Putamen (tissue), 1 donor: ENCODE measurements at places on chromosomes 16 and 17.

- DNase-seq, result no peak
These were observed 156.0 kb upstream of the SALL1 start for GRCh38 chr16:51306886-51307595.

DNA sequence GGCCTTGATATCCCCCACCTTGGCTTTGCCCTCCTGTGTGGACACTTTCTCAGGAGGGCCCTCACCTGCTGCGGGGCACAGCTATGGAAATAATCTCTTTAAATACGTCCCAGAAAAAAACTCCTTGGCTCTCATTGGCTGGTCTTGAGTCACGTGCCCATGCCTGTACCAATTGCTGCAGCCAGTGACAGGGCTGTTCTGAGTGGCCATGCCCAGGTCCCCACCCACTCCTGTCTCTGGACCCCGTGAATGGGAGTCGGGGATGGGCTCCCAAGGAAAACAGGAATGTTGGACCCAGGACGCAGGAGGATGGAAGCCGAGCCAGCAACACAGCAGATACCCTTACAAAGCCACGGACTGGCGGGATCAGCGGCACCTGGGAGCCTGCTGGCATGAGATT, 53.1 kb upstream of the CDR2 start:
- no peak for DNase-seq

- DNase-seq, result no peak
These were observed 30.1 kb upstream of the NF1 start for GRCh38 chr17:31064707-31065106.

GRCh38 chr17:60840456-60840855, 162.8 kb downstream of the BCAS3 start:
- no peak for DNase-seq

- peak; percentile 65 for DNase-seq
These were observed 166.5 kb upstream of the PLCG2 start for GRCh38 chr16:81612351-81613163.

GRCh38 chr16:1414532-1415260, at the start of gene UNKL:
TSS of gene UNKL (minus strand) at chr16:1414704. CDS start at chr16:1414691, 13 bp downstream.
- no peak for DNase-seq

GRCh38 chr16:2008631-2009163, 924 bp downstream of the ZNF598 start:
- no peak for DNase-seq

DNA sequence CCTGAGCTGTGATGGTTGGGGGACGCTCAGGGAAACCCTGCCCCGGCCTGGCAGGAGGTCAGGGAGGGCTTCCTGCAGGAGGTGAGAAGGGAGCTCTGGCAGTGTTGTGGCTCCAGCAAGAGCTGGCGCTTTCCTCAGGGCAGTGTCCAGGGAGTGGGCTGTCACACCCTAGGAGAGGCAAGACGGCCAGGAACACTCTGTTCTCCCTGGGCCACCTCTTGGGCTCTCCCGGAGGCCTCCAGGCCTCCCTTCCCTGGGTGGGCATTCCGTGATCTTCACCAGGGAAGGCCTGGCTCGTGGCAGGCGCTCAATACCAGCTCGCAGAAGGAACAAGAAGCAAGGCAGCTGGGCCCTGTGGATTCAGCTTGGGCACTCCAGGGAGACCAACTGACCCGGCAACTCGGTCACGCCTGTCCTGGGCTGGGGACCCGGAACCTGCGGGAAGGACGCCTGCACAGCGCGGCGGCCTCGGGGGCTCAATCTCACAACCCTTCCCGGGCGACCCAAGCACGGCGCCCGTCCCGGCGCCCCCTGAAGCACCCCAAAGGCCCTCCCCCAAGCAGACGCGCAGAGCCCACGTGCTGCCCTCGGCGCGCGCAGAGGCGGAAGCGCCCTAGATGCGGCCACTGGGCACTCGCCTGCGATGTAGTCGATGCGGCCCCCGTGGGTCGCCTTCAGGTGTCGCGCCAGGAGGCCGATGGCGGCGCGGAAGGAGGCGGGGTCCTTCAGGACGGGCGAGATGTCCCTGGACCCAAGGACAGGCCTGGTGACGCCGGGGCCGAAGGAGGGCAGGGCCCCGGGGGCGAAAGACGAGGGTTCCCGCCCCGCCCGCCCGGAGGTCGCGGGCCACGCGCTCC, 588 bp downstream of the APRT start:
- peak; percentile 86 for DNase-seq

DNA sequence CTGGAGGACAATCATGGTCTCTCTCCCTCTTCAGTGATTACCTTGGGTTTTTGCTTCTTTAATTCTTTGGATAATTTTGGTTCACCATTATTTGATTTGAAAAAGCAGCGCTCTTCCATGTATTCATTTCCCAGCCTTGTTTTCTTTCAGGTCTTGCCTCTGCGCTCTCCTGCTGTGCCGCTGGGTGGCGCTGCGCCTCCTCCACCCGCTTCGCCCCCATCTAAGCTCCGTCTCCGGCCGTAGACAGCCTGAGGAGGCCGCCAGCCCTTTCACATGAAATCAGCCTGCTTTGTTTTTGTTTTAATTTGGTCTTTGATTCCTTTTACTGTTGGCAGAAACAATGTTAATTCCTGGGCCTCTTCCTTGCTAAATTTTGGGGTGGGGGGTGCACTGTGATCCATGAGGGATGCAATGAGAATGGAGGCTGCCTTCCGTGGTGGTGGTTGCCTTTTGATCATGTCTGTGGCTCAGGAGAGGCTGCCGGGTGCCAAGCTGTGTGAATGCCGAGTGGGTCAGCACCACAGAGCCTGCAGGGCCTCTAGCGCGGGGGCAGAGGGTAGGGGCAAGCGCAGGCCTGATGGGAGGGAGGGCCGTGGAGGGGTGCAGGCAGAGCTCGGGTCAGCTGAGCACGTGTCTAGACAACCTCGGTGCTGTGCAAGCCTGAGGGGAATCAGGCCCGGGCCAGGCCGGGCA, 64.1 kb downstream of the PLD6 start:
- peak; percentile 73 for DNase-seq

- no peak for DNase-seq
These were observed 157.0 kb upstream of the SOX9 start for GRCh38 chr17:71963791-71964190.

DNA sequence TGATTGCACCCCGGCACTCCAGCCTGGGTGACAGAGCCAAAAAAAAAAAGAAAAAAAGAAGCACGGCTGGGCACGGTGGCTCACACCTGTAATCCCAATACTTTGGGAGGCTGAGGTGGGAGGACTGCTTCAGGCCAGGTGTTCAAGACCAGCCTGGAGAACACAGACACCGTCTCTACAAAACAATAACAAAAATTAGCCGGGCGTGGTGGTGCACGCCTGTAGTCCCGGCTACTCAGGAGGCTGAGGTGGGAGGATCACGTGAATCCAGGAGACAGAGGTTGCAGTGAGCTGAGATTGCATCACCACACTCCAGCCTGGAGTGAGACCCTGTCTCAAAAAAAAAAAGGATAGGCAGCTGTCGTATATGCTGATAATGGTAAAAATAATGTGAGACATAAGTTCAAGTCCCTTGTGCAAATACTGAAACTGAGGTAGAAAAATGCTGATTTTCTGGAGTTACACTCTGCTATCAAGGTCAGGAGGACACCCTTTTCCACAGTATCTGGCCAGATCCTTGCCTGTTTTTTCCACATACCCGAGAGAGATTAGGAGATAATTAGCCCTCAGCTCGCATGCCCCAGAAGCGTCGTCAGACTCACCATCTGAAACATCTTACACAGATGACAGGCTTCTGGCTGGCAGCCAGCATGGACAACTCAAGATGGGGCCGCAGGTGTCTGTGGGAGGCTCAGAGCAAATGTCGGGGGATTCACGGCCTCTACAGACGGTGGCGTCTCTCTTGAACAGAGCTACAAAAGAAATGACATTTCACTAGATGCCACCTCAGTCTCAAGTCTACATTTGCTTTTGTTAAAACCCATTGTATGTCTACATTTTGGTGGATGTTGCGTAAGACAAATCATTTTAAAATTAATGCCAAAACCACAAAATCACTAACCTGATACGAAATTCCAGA, 36.8 kb downstream of the WDR45B start:
- no peak for DNase-seq

DNA sequence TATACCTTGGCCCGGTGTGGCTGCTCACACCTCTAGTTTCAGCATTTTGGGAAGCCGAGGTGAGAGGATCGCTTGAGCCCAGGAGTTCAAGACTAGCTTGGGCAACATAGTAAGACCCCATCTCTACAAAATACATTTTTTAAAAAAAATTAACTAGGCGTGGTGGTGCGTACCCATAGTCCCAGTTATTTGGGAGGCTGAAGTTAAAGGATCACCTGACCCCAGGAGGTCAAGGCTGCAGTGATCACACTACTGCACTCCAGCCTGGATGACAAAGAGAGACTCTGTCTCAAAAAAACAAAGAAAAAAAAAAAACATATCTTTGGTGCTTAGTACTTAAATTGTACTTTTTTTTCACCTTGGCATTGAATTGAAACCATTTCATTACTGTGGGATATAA, 99.0 kb downstream of the CACNG1 start:
- no peak for DNase-seq

GRCh38 chr16:75282466-75283281, 31.2 kb upstream of the BCAR1 start:
- DNase-seq, result no peak

- no peak for DNase-seq
These were observed 2.2 kb upstream of the KRT33A start for GRCh38 chr17:41352597-41353366.

DNA sequence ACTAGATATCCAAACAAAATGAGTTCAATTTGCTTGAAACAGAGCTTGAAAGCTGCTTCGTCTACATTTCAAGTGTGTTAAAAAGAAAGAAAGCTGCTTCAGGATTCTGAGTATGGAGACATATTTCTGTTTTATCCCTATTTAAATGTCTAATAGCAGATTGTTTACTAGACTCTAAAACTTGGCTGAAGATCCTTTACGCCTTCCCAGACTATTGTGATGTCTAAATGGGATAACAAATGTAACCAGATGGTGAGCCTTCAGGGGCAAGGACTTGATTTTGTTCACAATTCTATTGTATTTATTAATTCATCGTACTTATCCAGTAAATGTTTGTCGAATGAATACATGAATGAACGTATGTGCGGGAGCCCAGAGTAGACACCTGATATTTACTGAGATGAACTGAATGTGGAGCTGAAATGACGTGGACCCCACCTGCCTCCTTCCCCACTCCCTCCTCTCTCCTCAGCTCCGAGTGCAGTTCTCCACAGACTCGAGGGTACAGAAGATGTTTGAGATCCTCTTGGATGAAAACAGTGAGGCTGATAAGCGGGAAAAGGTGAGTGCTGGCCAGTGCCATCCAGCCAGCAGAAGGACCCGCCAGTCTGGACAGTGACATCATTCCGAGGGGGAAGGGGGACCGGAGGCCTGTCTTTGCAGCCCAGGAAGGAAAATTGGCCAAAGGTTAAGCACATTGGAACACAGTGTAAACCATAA, 5.0 kb downstream of the UNC45B start:
- no peak for DNase-seq

- DNase-seq, result no peak
These were observed 14.2 kb downstream of the LGALS3BP start for GRCh38 chr17:78965491-78965924.

- DNase-seq, result no peak
These were observed 78.1 kb upstream of the BRD7 start for GRCh38 chr16:50446861-50447260.

- no peak for DNase-seq
These were observed 7.8 kb downstream of the BFAR start for GRCh38 chr16:14640538-14640937.

- DNase-seq, result no peak
These were observed 28.7 kb downstream of the GOSR1 start for GRCh38 chr17:30505868-30506417.

- DNase-seq, result no peak
These were observed 1.2 kb upstream of the GLIS2 start for GRCh38 chr16:4314532-4315185.

DNA sequence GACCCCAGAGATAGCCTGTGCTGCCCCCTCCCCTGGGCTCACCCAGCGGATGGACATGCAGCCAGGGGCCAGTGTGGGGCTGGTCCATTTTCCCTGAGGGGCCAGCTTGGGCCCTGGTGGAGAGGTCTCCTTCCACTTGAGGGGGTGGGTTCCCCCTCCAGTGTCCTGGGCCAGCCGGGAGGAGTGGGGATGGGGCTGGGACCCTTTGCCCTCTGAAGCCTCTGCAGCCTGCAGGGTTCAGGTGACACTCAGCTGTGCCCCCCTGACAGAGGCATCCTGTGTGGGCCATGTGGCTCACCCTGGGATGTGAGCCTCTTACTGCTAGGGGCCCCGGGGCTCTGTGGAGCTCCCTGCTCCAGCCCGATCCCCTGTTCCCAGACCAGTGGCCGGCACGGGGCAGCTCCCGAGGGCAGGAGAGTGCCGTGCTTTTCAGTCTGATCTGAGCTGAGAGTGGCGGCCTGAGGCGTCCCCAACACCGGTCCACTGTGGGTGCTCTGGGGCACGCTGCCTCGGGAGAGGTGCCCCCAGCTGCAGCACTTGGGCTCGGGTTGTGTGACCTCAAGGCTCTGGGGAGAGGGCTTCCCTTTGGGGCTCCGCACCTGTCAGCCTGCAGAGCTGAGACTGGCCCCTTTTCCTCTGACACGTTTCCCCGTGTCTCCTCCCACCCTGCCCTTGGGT, 439 bp upstream of the GNG13 start:
- no peak for DNase-seq

- no peak for DNase-seq
These were observed 13.5 kb downstream of the SLC46A1 start for GRCh38 chr17:28392491-28392890.

DNA sequence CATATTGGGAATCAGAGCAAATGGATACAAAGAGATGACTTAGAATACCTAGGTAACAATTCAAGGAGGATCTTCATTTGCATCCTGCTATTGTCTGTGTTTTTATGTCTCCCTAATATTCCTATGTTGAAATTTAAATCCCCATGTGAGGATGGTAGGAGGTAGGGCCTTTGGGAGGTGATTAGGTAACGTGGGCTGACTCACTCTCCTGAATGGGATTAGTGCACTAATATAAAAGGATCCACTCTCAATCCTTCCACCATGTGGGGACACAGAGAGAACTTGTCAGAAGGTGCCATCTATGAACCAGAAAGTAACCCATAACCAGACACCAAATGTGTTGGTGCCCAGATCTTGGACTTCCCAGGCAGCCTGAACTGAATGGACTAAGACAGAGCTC, 83.4 kb downstream of the CDH8 start:
- no peak for DNase-seq

DNA sequence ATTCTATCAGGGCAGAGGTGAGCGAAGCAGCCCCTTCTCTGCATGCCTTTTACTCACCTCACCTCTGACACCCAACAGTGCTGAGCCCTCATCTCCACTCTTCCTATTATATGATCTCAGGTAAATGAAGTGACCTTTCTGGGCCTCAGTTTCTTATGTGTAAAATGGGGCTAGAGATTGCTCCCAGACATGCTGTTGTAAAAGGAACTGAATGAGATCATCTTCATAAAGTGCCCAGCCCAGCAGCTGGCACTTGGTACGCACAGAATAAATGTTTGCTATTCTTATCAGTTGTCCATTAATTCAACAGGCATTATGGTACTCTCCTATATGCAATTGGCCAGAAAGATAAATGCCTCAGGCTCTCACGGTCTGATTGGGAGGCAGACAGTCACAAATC, 4.5 kb upstream of the GALK1 start:
- DNase-seq, result no peak
